ENCODE measurements at places on chromosomes 2 and 18. TPM values are rescaled to one million over a fixed set of nuclear protein-coding genes. Genes with fewer than 3 reads are reported as not detected.

Gene CDK15
- not detected for total RNA-seq

- H3K36me3 ChIP-seq = no peaks in the 10 kb centered on the region
- H3K27me3 ChIP-seq = peaks cover 13% of the 10 kb centered on the region
- no peak overlapping the region for H3K27ac ChIP-seq
- H3K4me1 ChIP-seq = no peaks in the 10 kb centered on the region
- no peak overlapping the region for H3K4me3 ChIP-seq
- no peak for DNase-seq
Measured at GRCh38 chr18:10401521-10401920, 52.9 kb upstream of the APCDD1 start.

Gene LTBP1
- total RNA-seq = 0.14 TPM

Gene NT5C1B
- total RNA-seq = not detected

Gene TNFAIP6
- total RNA-seq = not detected

DNA sequence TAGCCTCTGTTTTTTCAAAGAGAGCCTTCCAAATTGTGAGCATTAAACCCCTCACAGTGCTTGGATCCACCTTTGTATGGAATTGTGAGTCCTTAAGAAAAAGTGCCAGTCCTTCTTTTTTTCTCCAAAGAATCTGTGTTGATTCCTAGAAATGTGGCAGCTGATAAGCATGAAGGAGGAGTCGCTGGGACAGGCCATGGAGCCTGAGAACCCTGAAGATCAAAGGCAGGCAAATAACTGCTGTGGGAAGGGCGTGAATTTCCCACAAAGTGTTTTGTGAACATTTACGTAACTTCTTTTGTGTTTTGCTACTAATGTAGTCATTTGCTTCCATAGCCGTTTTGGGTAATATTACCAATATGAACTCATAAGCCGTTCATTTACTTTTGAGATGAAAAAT is 27.7 kb upstream of the CHMP1B start:
- H3K4me1 ChIP-seq = peaks cover 2% of the 10 kb centered on the region
- no peaks in the 10 kb centered on the region for H3K36me3 ChIP-seq
- no peak overlapping the region for H3K4me3 ChIP-seq
- no peaks in the 10 kb centered on the region for H3K27me3 ChIP-seq
- H3K27ac ChIP-seq = no peak overlapping the region
- no peak for DNase-seq

DNA sequence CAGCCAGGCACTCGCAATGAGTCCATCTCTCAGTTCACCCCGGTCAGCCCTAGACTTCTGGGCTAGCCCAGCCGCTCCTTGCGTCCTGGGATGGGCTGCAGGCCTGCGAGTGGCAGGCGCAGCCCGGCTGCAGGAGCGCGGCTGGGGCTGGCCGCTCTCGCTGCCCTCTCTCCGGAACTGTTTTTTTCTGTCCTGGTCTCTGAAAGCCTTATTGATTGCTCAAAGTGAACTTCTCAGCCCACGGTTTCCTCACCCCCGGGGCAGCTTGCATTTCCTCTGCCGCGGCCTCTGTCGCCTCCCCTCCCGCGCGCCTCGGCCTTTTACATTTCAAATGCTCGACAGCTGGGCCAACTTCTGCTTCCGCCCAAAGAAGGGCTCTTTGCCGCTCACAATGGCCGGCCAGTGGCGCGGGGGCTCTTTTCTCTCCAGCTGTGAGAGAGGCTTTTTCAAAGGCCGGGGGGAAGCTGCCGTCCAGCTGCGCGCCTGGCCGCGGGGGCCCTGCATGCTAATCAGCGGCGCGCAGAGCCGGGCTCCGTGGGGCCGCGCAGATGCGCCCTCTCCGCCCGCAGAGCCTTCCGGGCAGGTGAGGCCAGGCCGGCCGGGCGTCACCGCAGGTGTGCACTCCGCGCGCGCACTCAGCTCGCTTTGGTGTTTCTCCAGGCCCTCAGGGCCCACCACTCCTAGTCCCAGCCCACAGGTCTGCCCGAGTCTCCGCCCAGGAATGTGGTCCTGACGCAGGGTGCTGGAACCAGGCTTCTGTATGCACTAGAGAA is 513.8 kb downstream of the RNF144A start:
- peak overlapping the region; percentile 71 for H3K4me3 ChIP-seq
- peaks cover 55% of the 10 kb centered on the region for H3K4me1 ChIP-seq
- no peaks in the 10 kb centered on the region for H3K27me3 ChIP-seq
- peaks cover 25% of the 10 kb centered on the region for H3K36me3 ChIP-seq

GRCh38 chr2:149483004-149483605 is 104.5 kb downstream of the MMADHC start:
- no peak overlapping the region for H3K4me3 ChIP-seq
- H3K27ac ChIP-seq = no peak overlapping the region
- no peaks in the 10 kb centered on the region for H3K36me3 ChIP-seq
- no peak for DNase-seq

Gene NLRC4
- 0.19 TPM for total RNA-seq

All from activated CD4-positive, alpha-beta T cell treated with anti-CD3 and anti-CD28 coated beads, Interleukin-2, amount 10 ng/mL, durations not matched to agents 24 days and 14 days (primary cell).